DND-41 (cell line): ENCODE measurements at places on chromosomes 6 and 20.

DNA sequence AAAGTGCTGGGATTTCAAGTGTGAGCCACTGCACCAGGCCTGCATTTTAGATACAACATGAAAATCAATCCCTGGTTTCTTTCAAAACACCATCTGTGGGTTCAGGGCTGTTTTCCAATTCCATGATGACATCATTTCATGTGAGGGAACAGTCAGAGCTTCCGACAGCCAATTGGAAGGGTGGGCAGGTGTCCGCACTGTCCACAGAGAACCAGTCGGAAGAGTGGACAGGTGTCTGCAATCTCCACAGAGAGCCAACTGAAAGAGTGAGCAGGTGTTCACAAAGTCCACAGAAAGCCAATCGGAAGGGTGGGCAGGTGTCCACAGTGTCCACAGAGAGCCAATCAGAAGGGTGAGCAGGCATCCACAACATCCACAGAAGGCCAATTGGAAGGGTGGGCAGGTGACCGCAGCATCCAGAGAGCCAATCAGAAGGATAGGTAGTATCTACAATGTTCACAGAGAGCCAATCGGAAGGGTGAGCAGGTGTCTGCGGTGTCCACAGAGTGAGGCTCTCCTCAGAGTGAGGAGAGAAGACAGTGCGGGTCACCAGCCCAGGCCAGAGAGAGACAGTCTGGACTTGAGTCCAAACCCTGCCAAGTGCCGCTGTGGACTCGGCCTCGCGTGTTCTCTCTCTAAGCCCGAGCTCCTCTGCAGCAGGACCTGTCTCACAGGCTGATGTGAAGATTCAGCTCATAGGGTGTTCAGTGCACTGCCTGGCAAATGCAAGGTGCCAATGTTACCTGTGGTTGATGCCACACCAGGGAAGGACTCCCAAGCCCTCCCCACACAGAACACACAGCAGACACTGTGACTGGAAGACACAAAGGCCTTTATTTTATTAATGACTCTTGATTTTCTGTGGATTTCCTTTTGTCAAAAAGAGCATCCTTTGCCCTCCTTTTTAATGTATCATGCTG lies 57.3 kb downstream of the DLL1 start:
- no peak for DNase-seq

DNA sequence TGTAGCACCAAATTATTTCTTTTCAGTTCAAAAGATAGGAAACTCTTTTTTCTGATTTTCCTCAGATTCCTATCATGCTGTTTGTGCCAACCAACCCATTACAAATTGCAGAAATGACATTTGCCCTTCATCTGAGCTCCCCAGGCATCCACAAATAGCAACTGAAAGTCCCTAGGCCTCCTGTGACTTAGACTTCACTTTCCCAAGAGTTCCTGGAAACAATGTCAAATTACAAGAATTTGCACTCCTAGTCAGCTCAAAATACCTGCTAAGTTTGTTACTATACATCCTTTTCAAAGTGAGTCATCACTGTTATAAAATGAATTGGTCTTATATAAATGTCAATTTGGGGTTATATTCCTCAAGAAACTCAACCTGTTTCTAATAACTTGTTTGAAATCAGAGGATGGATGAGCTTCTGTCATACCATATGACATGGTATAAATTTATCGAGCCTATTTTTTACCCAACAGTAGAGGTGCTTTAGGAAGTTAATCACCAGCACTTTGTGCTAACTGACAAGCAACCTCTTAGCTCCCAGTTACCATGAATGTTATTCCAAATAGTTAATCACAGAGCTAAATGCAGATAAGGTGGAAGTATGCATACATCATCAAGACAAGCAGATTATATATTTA lies 256.5 kb downstream of the HACE1 start:
- no peak for DNase-seq

- no peak for DNase-seq
These were observed 169.1 kb downstream of the IBTK start for GRCh38 chr6:82078286-82078908.

DNA sequence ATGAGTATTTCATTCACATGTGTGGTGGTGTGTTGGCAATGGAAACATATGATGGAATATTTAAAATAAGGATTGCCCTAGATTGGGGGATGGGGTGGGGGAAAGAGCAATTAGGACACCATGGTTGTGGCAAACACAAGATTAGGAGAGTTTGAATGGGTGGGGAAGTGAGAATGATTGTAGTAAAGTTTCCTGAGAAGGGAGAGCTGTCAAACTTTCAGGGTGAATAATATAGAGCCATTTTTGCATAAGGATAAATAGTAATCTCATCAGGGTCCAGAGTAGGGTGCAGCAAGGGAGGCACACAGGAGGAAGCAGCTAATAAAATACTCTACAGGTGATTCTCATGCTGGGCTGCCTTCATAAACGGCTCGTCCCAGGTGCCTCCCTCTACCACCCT lies 294.9 kb upstream of the MARCKS start:
- DNase-seq, result no peak

- no peak for DNase-seq
These were observed 179.7 kb downstream of the HIVEP2 start for GRCh38 chr6:142765306-142765705.

DNA sequence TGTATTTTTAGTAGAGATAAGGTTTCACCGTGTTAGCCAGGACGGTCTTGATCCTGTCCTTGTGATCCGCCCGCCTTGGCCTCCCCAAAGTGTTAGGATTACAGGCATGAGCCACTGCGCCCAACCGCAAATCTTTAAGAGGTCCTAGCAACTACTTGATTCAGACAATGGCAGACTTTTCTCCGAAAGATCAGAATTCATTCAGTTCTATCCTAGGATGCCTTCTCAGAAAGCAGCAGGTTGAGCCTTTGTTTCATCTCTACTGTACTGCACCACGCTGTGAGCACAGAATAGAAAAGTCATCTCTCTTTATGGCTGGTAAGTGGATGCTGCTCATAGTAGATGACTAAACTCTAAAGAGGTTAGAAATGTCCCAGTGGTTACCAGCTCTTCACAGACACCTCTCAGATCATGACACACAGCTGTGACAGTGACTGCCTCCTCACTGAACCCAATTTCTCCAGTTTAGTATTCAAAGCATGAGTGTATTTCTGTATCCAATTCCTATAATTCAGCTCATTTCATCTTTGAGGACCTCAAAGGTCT lies 6.0 kb upstream of the HSF2 start:
- no peak for DNase-seq

- DNase-seq, result peak; percentile 55
These were observed 36.9 kb upstream of the BLCAP start for GRCh38 chr20:37564388-37565133.

DNA sequence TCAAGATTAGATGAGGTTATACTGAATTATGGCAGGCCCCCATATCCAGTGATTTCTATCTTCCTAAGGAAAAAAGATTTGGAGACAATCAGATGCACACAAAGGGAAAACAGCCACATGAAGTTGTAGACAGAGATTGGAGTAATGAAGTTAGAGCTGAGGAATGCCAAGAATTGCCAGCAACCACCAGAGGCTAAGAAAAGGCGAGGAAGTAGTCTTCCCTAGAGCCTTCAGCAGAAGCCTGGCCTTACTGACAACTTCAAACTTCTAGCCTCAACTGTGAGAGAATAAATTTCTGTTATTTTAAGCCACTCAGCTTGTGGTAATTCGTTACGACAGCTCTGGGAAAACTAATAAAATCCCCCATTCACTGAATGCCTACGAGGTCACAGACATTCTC lies 473.9 kb downstream of the COL12A1 start:
- no peak for DNase-seq

GRCh38 chr6:131231103-131231502 lies 95.8 kb downstream of the AKAP7 start:
- DNase-seq, result no peak

DNA sequence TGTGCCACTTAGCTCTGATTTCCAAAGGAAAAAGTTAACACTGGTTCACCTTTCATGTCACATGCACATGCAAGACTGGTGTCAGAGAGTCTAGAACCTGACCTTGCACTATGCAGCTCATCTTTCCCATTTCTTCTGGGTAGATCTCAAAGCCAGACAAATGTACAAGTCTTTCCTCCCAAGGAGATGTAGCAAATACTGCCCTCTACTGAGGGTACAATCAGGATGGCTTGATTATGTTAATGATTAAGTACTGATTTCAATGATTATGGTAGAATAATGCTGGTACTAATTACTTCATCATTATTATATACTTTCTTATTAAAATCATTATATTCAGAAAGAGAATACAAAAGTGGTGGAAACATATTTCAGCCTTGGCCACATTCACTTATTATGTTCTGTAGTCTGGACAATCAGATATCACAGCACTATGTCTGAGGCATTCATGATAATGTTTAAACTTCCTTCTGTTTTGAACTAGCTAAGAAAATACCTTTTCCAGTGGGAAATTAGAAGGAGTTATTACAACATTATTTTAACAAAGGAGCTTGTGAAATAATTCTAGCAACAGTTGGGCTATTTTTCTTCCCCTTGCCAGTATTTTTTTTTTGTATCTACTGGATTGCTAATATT lies 68.5 kb upstream of the FOXO3 start:
- DNase-seq, result no peak
